NCI-H1694 treated with DMSO at 0.1 percent for 48 hours (cell line): ENCODE measurements at places on chromosomes 11 and 22.

DNA sequence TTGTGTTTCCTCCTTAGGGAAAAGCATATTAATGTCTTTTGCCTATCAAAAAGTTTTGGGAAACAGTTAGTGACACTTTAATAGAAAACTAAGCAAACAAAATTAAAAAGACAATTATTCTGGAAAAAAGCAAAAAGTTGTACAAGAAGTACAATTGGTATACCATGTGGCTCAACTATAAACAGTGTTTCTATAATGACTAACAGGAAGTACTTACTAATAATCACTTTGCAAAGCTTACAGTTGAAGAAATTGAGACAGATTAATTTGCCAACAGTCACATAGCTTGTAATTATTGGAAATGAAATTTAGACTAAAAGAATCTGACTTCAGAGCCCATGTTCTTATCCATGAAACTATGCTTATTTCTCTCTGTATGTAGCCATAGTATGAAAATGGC, 24.7 kb downstream of the PPME1 start:
- no peak for DNase-seq

DNA sequence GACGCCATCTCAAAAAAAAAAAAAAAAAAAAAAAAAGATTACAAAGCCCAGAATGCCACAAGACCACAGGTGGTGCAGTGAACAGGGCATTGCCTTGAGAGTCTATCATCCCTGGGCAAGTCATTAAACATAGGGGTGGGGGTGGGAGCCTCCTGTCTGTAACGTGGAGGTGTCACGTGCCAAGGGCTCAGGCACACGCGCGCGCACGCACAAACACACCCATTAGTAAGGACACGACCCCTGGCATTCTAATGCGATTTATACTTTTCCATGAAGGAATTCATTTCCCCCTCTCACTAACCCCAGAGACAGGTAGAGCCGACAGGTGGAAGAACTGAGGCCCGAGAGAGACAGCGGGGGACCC, 5.8 kb upstream of the GCAT start:
- DNase-seq, result no peak

- DNase-seq, result no peak
These were observed 2048.3 kb upstream of the RAG2 start for GRCh38 chr11:38646382-38646781.

DNA sequence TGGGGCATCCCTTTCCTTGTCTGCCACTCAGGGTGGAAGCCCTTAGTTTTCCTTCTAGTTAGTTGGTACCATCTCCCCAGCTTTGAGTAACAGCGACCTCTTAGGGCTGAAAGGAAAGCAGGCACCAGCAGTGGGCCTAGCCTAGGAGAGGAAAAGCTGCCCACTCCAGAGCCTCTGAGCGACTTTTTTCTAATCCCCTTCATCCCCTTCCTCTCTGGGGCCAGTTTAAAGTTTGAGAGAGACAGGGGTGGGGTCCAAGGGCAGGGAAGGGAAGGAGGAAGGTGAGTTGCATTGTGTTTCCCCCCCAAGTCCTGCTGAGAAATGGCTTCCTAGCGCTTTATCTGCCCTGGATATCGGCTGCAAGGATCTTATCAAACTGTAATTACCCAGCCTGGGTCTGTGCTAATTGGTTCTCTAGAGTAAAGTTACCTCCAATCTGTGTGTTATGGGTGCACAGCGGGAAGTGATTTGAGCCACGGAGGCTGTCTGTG, 573.9 kb upstream of the CADM1 start:
- DNase-seq, result no peak

DNA sequence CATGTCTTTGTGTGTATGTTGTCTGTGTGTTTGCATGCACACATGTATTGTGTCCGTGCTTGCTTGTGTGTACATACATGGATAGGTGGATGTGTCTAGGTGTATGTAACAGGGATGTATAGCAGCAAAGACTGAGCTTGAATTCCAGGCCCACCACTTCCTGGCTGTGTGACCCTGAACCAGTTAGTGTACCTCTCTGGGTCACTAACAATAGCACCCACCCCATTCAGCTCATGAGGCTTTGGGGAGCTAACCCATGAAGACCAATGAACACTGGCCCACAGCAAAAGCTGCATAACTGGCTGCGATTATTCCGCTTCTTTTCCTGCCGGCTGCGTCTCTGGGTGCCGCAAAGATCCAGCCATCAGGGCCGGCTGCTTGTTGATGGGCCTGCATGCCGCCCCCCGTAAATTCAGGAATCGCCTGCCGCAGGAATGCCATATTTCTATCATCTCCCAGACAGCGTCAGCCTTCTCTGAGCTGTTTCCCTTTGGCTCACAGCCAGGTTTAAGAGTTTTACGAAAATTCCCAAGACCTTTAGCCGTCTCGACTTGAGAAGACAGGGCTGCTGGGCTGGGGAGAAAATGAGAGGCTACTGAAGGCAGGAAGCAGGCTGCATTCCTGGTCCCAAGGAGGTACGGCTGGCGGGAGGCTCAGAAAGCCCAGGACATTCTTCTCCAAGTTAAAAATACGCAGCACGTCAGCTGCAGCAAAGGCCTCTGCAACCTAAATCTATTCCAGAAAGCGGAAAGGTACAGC, 224.6 kb downstream of the MN1 start:
- no peak for DNase-seq

GRCh38 chr22:26360169-26360885, 68.7 kb upstream of the ASPHD2 start:
- peak; percentile 65 for DNase-seq

DNA sequence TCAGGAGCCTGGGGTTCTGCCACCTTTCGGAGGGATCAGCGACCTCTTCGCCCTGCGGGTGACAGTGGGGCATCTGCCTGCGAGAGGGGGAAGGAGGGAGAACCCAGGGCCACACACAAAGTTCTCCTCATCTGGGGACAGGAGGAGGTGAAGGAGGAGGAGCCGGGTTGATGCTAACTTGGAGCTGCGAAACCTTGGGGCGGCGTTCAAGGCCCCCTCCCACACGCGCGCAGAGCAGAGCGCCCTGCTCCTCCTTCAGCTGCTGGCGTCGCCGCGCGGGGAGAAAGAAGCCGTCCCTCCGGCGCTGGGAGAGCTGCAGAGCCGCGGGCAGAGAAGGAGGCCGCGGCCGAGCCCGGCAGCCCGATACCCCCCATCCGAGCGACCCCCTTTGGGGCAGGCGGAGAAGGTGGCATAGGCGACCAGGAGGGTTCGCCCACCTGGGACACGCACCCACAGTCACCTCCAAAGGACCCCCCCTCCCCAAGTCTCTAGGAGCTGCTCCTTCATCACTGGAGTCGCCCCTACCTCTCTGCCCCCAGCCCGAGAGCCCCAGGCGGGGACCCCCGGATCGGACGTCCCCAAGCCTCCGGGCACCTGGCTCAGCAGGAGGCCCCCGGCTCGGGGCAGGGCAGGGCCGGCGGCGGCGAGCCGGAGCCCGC, at the start of gene RASD2:
Gene RASD2, plus strand, starts transcription at position 237 of the 659 bp plus-strand sequence. CDS start 5,979 bp downstream, outside the sequence.
- DNase-seq, result no peak

DNA sequence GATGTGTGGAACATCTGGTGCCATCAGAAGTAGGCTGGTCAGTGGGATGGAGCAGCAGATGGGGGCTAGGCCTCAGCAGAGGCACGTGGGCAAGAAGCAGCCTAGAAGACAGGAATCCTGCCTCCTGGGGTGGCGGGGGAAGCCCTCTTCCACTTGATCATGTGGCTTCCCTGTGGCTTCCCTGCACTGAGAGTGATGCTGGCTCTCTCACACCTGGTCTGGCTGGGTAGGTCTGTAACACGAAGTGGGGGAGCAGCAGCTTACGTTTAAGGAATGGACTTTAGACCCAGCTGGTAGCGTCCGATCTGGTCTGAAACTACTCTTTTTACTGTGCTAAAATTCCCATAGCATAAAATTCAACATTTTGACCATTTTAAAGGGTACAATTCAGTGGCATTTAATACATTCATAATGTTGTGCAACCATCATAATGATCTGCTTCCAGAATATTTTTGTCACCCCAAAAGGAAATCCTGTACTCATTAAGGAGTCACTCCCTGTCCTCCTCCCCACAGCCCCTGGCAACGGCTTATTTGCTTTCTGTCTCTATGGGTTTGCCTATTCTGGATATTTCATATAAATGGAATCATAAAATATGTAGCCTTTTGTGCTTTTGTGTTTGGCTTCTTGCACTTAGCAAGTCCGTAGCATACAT, 21.7 kb downstream of the PTPN5 start:
- DNase-seq, result no peak

DNA sequence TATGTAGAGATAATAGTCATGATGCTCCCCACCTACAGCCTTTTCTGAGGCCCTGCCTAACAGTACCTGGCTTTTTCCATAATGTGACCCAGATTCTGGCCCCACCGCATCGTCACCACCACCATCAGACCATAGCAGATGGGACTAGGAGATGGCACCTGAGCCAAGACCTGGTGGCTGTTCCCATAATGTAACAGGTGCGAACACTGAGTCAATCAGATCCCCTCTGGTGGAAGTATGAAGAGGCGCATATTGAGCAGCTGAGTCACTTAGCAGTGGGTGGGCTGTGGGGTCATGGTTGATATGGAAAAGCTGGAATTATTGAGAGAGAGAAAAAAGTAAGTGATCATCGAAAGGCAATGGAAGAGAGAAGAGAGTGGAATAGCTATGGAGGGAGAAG, 578.0 kb upstream of the CADM1 start:
- no peak for DNase-seq

- DNase-seq, result no peak
These were observed 23.8 kb downstream of the KCNJ1 start for GRCh38 chr11:128843198-128843785.

- no peak for DNase-seq
These were observed 1070.1 kb downstream of the BRD1 start for GRCh38 chr22:48757581-48757980.

DNA sequence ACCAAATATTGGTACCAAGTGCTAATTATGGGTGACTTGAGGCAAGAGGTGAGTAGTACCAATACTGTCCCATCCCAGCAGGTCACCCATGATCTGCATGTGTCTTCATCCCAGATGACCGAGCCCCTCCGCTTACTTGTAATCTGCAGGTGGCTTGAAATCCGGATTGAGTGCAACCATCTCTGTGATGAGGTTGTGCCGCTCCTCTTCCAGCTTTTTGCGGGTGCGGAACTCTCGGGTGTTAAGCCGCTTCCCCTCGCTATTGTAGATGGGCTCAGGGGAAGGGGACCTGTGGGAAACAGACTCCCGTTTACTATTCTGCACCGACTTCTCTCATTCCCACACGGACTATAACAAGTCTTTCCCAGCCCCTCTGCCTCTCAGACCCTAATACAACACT, 8.2 kb downstream of the SF1 start:
- DNase-seq, result no peak

- no peak for DNase-seq
These were observed 43.9 kb downstream of the SGSM3 start for GRCh38 chr22:40414311-40414710.

DNA sequence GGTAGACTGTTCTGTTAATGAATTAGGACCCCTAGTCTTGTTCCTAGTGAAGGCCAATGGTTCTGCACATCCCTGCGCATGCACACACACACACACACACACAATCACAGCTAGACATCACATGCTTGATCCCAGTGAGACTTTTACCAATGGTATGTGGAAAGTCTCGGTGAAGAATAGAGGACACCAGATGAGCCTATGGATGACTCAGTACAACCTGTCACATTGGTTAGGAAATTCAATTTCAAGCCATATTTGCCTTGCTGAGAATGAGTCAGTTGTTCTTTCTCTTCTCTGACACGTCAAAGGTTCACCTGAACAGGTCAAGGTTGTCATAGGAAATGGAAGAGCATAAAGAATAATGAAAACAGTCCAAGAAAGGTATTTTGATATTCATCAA, 122.0 kb downstream of the SLC17A6 start:
- no peak for DNase-seq

DNA sequence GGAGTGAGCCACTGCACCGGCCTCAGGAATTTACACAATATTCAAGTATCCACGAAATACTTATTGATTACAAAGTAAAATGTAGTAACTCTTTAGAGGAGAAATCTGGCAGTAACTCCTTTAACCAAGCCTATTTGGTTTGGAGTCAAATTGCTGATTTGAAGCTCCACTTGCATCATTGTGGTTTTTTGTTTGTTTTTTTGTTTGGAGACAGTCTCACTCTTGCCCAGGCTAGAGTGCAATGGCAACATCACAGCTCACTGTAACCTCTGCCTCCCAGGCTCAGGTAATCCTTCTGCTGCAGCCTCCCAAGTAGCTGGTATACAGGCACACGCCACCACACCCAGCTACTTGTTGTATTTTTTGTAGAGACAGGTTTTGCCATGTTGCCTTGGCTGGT, 6.4 kb upstream of the QSER1 start:
- DNase-seq, result no peak

- DNase-seq, result no peak
These were observed 27.0 kb downstream of the RBMXL2 start for GRCh38 chr11:7115780-7116179.

DNA sequence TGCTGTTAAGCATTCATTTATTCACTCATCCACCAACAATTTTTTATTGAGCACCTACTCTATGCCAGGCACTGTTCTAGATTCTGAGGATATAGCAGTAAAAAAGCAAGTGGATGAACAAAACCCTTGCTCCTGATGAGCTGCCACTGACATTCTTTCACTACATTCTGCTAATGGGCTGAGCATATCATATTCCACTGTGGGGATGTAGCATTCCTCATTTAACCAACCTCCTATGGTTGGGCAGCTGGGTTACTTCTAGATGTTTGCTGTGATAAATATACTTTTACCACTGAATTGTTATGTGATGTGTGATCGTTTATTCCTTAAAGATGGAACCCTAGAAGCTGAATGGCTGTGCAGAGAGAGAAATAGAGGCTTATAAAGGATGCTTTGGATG, 176.9 kb downstream of the MN1 start:
- no peak for DNase-seq

- DNase-seq, result no peak
These were observed 29.4 kb upstream of the PDE3B start for GRCh38 chr11:14614091-14614622.

- no peak for DNase-seq
These were observed 9.2 kb upstream of the GAS2 start for GRCh38 chr11:22657101-22657694.
